ENCODE measurements at places on chromosomes 3 and 15.

DNA sequence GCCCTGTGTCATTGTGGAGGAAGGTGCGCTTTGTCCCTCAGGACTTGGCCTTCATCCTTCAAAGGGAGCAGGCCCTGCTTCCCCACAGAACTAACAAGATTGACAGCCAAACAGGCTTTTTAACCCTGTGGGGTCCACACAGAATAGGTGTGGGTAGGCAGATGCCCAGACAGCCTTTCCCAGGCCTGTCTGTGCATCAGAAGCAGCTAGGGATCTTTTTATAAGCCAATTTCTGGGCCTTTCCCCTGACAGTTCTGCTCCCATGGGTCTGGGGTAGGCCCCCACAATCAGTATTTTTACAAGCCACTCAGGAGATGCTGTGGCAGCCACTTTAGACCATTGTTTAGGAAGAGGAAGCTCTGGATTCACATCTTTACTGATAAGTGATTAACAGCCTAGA, 69.2 kb downstream of the MRPL46 start:
- no peak for DNase-seq

DNA sequence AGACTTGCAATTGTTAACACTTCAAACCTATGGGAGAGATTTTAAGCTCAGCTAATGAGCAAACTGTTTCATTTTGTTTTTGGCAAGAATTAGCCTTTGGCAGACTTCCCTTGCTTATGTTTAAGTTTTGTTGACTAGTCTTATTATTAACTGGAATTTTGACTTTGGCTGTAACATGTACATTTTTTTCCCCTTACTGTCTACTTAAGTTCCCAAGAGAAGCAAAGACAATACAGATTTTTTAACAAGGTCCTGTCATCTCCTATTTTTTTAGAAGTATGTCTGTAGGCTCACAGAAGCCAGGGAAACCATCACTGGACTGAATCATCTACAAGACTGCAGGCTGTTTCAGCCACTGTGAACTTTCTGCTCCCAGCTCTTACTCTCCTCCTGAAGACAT, 74.3 kb downstream of the DGKG start:
- DNase-seq: no peak

DNA sequence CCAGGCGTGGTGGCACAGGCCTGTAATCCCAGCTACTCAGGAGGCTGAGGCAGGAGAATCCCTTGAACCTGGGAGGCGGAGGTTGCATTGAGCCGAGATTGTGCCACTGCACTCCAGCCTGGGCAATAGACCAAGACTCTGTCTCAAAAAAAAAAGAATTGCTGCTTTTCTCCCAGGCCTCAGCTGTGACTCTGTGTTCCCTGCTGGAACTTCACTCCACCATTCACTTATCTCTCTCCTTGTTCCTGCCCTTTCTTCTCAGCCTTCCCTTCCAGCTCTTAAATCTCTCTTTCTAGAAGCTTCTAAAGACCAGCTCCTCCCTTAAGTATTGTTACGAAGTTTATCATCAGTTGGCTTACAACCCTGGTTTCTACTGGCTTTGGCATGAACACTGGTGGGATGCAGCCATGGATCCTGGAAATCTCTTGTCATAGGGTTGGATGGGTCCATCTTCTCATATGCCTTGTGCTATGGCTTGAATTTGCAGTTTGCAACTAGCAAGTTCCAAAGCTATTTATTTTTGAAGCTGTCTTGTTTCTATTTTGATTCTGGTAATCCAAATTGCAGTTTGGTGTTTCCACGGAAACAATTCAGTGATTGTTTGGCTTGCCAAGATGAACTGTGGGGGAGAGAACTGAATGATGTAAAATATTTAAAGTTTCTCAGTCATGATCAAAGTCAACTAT, 10.5 kb downstream of the C3orf62 start:
- DNase-seq: no peak

GRCh38 chr3:37925157-37925556, 63.5 kb downstream of the CTDSPL start:
- DNase-seq: no peak

- no peak for DNase-seq
Observed at GRCh38 chr3:151896246-151897012, 23.0 kb downstream of the SUCNR1 start.

- no peak for DNase-seq
Observed at GRCh38 chr3:42161050-42161935, 70.1 kb downstream of the TRAK1 start.

GRCh38 chr15:45747426-45747825, 112.6 kb downstream of the SQOR start:
- no peak for DNase-seq

DNA sequence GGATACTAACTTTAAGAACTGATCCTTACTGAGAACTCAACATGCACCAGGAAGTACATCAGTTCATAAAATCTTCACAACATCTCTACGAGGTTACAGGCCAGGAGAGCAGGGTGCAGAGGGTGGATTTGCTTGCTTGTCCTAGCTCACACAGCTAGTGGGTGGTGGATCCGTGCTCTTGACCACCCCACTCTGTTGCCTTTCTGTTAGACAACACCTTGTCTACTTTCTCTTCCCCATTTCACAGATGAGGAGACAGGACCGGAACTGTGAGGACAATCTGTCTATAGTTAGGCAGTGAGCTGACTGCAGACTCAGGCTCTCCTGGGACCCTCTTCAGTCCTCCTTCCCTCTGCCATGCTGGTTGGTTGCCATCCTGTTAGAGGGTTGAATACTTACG, 221.7 kb upstream of the TLE3 start:
- DNase-seq: no peak

DNA sequence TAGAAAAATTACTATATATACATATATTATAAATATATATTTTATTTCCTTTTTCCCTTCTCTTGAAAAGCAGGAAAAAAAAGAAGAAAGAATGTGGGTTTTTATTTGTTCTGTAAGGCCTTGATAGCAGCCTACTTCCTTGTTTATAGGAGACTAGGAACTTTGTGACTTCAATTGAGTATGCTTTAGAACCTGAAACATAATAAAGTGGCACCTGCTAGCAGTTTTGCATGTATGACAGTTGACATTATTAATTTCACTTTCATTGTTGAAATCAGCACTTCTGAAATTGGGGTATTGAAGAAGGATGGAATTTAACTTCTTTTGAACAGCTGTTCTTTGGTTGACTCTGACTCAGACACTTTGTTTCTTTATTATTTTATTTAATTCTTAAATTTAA, 56.9 kb downstream of the GLCE start:
- no peak for DNase-seq

- no peak for DNase-seq
Observed at GRCh38 chr3:24006-24405, 172.6 kb upstream of the CHL1 start.

DNA sequence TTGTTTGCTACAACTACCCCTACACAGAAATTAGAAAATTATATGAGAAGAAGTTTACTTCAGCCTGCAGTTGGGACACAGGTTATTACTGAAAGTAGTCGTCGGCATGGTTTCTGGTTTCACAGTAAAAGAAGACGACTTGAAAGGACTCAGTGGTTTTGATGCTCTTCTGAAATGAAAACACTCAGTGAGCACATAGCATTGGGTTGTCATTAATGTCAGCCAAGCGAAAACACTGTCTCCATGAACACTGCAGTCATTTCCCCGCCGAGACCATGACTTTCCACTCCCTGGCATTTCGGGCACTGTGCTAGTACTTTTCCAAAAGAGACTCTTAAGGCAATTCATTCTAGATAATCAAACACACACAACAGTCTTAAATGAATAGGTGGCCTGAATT, 69.2 kb upstream of the ICE2 start:
- DNase-seq: peak; percentile 83

GRCh38 chr15:26724381-26725150, 48.3 kb downstream of the GABRB3 start:
- no peak for DNase-seq

GRCh38 chr3:194333981-194334320, 17.2 kb downstream of the CPN2 start:
- DNase-seq: no peak

- no peak for DNase-seq
Observed at GRCh38 chr15:76898102-76898501, 7.0 kb downstream of the SCAPER start.

- no peak for DNase-seq
Observed at GRCh38 chr3:110808630-110809029, 263.0 kb upstream of the NECTIN3 start.

DNA sequence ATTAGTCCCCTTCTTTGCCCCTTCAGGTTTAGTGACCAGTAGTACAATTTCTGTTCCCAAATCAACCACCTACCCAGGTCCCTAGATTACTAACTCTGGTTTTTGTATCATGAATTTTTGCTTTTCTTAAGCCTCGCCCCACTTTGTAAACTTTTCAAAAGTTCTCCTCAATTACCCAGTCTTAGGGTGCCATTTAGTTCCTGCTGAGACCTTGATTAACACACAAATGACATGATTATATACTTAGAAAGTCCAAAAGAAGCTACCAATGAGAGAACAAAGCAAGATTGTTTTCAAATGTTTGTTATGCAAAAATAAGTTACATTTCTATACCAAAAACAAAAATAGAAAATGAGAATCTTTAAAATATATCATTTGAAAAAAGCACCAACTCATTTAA, 594.4 kb downstream of the SQOR start:
- no peak for DNase-seq

- no peak for DNase-seq
Observed at GRCh38 chr15:52857937-52858781, 68.0 kb upstream of the ONECUT1 start.

GRCh38 chr3:65669163-65669875, 369.4 kb downstream of the MAGI1 start:
- no peak for DNase-seq

GRCh38 chr3:82294609-82295008, 533.2 kb upstream of the GBE1 start:
- DNase-seq: no peak

GRCh38 chr3:121505256-121505655, 40.5 kb downstream of the POLQ start:
- no peak for DNase-seq

DNA sequence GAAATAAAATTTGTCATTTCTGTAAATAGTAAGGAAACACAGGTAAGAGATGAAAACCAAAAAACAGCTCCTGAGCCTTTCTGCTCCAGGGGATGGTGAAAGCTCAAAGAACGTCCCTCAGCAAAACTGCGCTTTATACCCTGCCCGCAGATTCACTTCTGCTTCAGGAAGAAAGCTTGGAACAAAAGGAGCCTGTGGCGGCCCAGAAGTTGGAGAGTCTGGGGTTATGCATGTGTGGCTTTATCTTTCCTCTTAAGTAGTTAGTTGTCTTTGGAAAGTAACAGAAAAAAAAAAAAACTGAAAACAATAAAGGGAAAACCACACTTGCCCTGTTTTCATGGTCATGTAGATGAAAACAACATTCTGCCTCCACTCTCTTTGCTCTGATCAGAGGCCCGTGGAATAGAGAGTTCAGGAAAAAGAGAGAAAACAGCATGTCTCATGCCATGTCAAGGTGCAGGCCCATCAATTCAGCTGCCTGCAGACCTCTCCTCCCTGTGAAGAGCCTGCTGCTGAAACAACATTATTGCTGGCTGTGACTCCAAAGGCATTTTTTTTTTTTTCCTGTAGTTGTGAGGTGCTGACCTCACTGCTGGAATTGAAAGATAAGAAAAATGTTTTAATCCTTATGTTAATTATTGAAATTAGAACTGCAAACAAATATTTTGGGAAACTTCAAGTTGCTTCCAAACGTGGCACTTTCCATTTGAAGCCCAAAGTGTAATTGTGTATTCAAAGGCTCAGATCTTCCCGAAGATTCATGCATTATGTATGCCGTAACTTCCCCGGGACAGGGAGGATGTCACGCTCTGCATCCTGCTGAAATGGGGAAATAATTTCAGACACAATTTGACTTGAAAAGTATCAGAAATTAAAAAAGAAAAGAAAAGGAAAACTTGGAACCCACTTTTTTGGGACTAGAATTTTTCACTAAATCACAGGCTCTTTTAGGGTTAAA, 108.4 kb upstream of the ZNF385D start:
- DNase-seq: no peak

DNA sequence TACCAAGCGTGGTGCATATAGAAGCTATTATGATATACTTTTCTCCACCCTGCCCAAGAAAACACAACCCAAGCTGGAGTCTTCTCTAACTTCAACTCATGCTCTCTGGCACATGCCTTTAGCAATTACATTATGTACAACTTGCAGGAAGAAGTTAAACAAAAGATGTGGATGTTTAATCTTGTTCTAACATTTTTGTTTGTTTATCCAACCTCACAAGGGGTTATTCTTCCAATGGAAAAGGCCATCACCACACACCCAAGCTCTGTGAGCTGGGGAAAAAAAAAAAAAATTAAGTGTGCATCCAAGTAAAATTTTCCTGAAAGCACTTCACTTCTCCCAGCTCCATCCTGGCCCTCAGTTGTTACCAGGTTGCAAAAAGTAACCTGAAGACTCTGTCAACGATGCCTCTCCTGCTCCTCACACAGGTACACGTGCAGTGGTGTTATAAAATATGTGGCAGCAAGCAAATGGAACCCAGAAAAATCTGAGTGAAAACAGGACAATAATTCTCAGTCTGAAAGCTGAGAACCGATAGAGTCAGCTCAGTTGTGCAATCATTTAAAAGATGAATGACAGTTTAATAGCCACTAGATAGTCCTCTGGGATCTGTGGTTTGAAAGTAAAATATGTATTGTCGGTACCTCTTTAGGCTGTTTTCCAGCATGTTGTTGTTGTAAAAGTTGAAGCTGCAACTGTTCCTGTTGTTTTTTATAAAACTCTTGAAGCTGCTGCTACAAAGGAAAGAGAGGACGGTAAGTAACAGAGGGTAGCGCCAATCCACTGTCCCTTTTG, 531.4 kb downstream of the FOXP1 start:
- DNase-seq: no peak

DNA sequence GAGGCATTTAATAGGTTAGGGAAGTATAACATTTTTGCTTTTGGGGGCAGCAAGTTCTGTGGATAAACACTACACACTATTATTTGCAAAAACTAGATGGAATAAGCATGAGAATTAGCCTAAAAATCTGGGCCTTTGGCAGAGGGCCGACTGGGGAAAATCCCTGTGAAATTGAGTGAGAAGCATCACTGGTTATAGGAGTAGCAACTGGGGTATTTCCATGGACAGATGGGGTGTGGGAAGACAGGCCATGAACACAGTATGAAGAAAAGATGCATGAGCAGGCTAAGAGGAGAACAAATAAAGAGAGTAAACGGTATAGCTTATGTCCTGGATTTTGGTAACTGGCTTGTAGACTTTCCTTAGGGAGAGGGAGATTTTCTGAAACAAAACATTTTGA, 32.9 kb upstream of the CSPG5 start:
- no peak for DNase-seq

GRCh38 chr3:158573714-158574113, 2.7 kb downstream of the MLF1 start:
- no peak for DNase-seq

GRCh38 chr15:57732526-57733331, 26.2 kb downstream of the POLR2M start:
- DNase-seq: peak; percentile 28

- no peak for DNase-seq
Observed at GRCh38 chr3:16385151-16385550, 120.1 kb downstream of the OXNAD1 start.

- no peak for DNase-seq
Observed at GRCh38 chr15:49041426-49041825, 4.8 kb downstream of the SECISBP2L start.

DNA sequence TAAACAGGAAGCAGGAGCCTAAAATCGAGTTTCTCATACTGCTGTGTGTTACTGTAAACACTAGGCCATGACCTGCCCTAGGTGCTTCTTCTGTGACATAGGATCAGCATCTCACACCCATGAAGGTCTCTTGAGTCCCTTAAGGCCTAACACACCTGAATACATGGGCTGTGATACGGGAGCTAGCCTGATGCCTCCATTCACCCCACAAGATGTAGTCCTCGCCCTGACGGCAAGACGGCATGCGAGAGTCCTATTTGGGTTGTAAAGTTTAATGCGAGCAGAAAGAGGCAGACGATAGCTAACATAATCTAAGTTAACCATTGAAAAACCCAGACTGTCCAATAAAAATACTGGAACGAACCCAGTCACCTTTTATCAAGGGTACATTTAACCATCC, 241.1 kb upstream of the ICE2 start:
- DNase-seq: peak; percentile 54

Data from stimulated activated effector memory CD8-positive, alpha-beta T cell treated with anti-CD3 and anti-CD28 coated beads, Interleukin-12 subunit alpha, Interleukin-12 subunit beta, amount 100 ng/mL, for 72 hours (primary cell).